ENCODE measurements at places on chromosomes 1 and 21.

GRCh38 chr1:15011160-15011559 is 142.4 kb upstream of the TMEM51 start:
- no peak for DNase-seq

DNA sequence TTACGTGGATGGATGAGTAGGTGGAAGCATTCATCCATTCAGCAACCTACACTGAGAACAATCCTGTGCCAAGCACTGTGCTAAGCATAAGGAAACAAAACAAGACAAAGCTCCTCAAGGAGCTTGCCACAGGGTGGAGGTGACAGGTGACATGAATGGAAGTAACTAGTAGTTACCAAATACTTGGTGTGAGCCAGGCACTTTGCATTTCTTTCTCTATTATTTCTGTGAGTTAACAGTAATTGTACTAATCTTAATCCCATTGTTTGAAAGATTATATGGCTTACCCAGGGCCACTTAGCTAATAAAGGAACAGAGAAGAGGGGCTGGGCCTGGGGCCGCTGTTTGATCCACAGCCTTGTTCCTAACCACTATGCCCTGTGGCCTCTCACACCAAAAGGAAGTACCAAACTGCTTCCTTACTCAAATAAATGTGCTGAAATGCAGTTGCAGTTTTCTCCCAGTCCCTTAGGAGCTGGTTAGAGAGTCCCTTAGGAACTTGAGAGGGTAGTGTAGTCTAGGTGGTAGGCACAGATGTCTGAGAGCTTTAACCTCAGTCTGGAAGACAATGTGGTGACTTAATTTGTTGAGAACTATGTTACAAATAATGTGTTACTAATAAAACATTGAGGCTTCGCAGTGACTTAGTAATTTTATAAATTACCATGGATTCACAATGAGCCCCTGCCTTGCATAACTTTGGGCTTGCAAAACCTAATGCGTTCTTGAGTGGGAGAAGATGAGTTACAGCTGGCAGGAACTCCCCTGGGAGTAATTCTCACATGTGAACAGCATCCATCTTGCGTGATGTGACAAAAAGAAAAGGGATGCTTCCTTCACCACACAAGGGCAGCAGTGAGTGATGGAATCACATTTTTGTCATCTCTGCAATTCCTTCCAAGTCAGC is 69.8 kb downstream of the MPZL1 start:
- DNase-seq: no peak

DNA sequence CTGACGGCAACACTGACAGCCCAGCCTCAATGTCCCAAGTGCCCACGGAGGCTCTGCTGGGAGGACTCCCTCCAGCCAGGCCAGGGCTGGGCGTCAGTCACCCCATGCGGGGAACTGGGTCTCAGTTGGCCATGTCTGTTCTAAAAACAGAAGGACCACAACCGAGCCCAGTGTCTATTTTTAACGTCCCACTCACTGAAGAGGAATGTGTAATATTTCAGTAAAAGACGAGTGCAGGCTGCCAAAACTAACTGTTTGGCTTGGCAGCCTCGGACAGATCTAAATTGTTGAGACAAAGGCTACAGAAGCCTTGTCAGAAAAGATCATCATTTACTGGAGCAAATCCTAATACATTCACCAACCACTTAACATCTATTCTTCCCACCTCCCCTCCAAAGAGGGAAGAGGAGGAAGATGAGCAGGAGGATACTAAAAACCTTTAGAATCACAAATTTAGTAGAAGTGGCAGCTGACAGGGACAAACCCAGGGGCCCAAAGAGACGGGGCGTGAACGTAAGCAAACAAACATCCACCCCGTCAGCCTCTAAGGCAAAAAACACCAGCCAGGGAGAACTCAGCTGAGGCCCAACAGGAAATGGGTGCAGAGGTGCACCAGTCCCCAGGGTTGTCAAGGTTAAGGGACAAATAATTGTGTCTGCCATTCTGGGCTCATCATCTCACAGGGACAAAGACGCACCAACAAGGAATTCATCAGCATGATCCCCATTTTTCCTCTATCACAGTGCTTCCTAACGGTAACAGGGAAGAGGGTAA is 18.7 kb downstream of the C1orf198 start:
- no peak for DNase-seq

GRCh38 chr1:202890392-202890791 is 1.4 kb upstream of the RABIF start:
- no peak for DNase-seq

GRCh38 chr21:45767071-45768006 is 123.8 kb downstream of the PCBP3 start:
- DNase-seq: no peak

DNA sequence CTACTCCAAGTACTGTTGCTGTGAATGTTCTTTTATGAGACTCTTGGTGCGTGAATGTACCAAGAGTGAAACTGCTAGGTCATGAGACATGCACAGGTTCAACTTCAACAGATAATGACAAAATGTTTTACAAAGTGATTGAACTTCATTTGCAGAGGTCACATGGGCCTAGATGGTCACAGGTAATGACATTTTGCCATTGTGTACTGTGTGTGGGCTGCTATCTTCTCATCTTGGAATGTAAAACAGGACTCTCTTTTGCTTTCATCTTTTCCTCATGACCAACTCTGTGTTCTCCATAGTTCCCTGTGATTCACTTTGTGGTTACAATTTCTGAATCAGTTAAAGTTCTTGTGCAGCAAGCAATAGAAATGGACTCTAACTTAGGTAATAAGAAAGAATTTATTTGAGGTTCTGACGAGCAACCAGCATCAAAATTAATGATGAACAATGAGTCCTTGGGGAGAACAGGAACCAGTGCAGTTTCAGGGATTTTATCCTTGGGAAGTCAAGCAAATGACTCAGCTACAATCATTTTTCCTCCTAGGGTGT is 16.2 kb upstream of the TSNAX start:
- DNase-seq: no peak

DNA sequence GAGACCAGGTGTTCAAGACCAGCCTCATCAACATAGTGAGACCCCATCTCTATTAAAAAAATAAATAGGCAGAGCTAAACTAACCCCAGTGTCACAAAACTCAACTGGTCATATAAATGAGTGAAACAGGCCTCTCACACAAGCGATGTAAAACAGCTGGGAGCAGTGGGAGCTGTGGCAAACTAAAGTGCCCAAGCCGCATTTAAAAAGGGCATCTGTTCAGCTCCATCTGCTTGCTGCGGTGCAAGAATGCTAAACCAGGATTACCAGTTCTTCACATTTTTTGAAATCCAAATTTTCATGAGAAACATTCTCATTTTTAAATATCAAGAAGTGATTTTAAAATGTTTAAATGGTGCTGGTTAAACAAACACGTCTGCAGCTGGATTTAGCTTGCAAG is 50.0 kb upstream of the WNT2B start:
- DNase-seq: no peak

DNA sequence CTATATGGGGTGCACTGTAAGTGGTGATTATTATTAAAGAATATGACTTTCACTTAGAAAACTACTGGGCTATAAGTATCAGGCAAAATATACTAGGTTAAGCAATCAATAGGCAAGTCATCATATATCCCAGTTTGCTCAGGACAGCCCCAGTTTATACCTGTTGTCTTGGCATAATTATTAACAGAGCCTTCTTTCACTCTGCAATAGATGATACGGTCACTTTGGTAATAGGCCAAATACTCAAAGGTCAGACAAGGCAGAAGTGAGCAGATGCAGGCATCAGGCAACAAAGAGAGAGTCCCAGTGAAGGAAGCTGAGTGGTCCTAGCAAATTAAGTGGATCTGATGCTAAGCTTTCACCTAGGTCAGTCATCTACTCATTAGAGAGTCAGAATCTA is 599.9 kb downstream of the LMO4 start:
- no peak for DNase-seq

DNA sequence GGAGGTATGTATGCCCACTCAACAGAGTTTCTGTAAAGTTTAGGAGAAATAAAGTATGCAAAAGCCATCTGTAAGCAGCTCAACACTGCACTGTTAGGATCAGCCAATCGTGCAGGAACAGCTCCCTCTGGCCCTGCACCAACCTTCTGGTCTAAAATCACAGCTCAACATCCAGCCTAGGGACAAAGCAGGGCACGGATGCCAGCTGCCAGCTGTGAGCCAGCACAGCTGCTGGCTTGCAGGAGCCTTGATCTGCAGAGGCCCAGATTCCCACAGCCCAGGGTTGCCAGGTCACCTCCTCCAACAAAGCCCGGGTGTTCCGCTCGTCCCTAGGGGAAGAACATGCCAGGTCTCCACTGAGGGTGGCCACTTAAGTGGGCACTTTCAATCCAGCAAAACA is 8.6 kb downstream of the ACOT7 start:
- DNase-seq: no peak

DNA sequence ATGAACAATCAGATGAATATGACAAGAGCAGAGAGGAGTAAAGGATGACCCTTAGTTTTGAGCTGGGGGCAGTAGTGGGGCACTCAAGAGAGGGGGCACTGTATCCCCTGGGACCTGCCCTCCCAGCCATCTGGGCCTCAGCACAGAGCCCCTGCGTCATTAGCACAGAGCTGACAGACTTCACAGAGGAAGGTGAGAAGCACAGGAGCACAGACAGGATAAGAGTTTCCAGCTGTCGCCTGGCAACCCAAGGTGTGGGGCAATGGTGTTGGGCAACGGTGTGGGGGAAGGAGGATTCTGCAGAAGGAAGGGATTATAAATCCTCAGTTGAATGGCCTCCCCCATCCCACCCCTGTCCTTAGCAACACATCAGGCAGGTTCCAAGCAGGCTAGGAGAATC is 30.2 kb downstream of the RAB3B start:
- no peak for DNase-seq

DNA sequence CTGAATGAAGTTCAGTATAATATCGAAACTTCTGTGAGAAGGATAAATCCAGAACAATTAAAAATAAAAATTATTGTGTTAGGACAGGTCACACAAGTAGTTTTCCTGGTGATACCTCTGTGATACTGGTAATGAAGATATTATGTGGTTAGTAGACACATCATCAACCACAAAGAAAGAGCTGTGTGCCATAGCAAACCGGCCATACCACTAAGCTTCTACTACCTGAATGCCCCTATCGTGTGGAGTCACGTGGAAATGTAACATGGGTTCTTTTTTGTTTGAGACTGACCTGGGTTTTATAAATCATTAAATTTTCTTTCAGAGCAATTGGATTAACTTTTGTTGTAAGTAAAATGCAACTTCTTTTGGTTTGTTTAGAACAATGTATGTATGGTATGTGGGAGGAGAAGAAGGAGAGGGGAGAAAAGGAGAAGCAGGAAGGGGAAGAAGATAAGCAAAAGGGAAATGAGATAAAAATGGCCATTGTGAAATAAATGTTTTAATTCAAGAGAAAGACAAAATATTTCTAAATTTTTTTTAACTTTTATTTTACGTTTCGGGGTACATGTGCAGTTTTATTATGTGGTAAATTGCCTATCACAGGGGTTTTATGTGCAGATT is 58.2 kb upstream of the LRRC8B start:
- DNase-seq: no peak

DNA sequence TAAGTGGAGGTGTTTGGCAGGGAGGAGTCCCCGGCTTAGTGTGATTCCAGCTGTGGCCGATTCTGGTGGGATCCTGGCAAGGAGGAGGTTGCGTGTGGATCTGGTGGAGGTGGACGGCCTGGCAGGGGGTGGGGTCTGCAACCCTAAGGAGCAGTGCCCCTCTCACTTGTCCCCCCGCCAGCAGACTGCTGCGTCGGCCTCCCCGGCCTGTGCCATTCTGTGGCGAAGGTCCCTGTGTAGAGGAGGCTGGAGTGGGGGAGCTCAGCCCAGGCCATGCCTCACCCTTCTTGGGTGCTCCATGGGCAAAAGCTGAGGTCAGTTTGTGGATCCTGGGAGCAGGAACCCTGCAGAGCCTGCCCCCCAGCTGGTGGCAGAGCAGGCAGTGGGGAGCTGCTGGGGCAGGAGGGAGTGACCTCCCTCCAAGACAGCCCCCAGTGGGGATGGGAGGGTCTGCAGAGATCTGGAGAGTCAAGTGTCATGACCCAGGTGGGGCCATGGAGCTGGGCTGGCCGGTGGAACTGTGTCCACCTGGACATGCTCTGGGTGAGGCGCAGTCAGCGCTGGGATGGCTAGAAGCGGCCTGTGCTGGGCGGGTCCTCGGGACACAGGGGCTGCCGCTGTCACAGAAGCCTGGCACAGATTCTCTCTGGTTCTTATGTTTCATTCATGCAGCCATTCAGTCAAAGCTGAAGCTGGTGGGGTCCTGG is 5.3 kb downstream of the MIB2 start:
- no peak for DNase-seq

DNA sequence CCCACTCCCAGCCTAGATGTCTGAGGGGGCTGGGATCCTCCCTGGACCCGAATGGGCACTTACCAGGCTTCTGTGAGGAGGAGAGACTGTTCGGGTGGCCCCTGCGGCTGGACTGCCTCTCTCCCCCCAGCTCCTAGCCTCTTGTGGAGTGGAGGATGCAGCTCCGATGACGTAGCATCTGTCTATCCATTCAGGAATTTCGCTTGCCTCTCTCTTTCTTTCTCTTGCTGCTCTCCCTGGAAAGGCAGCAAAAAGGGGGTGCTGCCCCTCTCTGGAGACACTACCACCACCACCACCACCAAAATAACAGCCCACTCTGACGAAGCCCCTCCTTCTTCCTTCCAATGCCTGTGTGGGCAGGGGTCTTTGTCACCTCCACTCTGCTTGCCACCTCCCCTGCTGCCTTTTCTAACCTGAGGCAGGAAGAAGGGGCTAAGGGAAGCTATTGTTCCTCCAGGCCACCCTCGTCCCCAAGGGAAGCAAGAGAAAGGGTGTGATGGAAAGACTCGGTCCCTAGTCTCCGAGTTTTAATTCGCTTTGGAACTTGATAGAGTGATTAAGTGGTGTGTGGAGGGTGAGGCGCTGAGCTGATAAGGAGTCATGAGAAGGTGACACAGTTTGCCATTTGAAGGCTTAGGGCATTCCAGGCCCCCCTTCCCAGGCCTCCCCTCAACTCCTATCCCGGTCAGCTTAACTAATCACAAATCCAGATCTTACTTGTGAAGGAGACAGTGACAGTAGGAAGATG is 60.5 kb downstream of the RHBG start:
- no peak for DNase-seq

DNA sequence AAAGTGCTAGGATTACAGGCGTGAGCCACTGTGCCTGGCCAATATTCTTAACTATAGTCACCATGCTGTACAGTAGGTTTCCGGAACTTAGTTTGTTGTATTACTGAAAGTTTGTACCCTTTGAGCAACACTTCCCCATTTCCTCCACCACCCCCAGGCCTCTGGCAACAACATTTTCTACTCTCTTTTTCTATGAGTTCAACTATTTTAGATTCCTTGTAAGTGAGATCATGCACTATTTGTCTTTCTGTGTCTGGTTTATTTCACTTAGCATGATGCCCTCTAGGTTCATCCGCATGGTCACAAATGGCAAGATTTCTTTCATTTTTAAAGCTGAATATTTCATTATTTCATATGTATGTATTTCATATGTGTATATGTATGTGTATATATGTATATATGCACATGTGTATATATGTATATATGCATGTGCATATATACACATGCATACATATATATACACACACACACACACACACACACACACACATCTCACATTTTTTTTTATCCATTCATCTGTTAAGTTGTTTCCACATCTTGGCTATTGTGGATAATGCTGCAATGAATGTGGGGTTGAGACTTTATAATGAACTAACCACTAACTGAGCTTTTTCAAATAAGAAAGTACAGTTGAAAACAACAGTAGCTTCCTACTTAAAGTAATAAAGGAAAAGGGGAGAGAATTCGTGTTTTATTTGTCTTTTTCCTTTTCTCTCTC is 256.8 kb upstream of the C1orf105 start:
- DNase-seq: no peak

Measured in memory B cell (primary cell).